T-helper 2 cell treated with Interferon-gamma antibody and Interleukin-4, amounts not matched to agents 5 μg/mL and 100 μg/mL, for 36 hours (primary cell): ENCODE measurements at places on chromosomes 6 and 20.

- no peak for DNase-seq
Observed at GRCh38 chr20:44287272-44288097, 23.5 kb downstream of the FITM2 start.

DNA sequence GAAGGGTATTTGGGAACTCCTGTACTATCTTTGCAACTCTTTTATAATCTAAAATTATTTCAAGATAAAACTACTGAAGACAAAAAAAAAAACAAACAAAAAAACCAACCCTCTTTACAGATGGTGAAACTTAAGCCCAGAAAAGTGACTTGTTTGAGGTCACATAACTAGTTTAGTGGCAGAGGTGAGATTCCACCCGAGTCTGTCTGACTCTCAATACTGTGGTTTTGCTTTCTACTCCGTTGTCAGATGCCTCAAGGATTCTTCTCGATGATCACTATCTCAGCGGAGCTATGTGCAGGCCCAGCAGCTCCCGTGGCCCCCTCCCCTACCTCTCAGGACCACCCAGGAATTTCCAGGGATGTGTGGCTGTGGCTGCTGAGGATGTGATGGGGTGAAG lies 36.1 kb upstream of the KCNB1 start:
- DNase-seq: no peak

- no peak for DNase-seq
Observed at GRCh38 chr6:168124158-168124557, 45.1 kb upstream of the FRMD1 start.

GRCh38 chr6:81682858-81683620 lies 69.4 kb downstream of the TENT5A start:
- no peak for DNase-seq

DNA sequence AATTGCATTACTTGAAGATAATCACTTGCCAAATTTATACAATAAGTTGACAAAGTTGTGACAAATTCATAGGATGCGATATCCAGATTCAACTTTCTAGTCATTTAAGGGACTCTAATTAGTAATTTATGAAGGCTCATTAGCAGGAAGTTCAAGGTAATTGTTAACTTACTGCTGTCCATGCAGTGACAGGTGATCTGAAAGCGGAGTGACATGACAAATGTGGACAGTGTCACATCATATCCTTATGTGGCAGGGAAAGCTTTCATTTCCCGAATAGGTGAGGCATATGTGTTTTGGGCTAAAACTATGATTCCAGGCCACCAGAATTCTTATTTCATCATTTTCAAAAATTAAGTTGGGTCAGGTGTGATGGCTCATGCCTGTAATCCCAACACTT lies 115.9 kb upstream of the BMP2 start:
- DNase-seq: no peak

- no peak for DNase-seq
Observed at GRCh38 chr6:3739311-3739897, 12.1 kb downstream of the PXDC1 start.

GRCh38 chr20:46056027-46056833 lies 27.2 kb downstream of the SLC12A5 start:
- no peak for DNase-seq
